Naive thymus-derived CD8-positive, alpha-beta T cell (primary cell): ENCODE measurements at places on chromosomes 2 and 18. TPM values are rescaled to one million over a fixed set of nuclear protein-coding genes. Genes with fewer than 3 reads are reported as not detected.

Gene PROM2
- total RNA-seq = 0.91 TPM

Gene CAVIN2
- total RNA-seq = not detected

Gene STARD6
- total RNA-seq = not detected

Gene MXD1
- 14.3 TPM for total RNA-seq

Gene SERPINB2
- 1.9 TPM for total RNA-seq

Gene ATP6V1C2
- total RNA-seq = 0.47 TPM
